ENCODE measurements at places on chromosomes 7 and 10.

DNA sequence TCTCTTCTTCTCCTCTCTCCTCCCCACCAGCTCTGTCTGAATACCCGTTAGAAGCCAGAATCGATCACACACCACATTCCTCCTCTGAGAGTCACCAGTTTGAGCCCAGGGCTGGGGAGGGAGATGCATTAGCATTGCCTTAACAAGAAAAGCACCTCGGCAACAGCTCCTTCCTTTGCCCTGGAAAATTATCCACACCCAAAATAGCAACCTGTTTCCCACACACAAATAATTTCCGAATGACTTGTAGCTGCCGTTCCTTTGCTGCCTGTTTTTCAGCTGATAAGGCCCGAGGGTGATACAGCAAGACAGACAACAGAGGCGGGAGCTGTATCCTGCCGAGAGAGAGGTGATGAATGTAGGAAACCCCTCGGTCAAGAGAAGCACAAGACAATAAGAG, 91.3 kb downstream of the CPXM2 start:
- no peak for DNase-seq

DNA sequence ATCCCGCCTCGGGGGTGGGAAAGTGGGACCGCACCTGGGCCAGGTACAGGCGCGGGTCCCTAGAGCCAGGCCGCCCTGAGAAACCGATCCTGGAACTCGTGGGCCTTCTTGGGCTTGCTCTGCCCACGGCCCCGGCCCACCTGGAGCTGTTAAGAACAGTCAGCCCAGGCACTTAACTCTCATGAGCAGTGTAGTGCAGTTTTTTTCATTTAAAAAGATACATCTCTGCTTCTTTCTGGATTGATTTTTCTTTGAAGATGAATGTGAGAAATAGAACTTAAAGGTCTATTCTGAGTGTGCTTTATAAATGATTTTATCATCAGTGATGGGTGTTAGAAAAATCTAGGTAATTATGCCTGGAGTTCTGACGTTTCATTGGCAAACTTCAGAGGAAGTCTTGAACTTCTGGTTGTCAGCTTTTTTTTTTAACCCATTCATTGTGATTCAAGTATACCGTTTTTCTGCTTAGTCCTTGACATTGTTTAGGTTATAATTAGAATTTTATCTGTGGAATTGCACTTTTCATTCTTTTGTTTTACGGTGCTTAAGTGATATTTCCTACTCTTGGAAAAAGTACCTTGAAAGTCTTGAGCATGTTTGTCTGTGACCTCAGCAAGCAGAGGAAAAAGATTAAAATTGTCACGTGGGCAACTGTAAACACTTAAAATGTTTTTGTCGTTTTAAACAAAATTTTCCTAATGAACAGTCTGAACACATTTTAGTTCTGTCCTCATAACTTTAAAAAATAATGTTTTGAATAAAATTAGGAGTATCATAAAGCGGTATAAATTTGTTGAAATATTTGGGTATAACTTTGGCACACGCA, 906 bp downstream of the CDK1 start:
- peak; percentile 8 for DNase-seq

- DNase-seq = no peak
These were observed 78.2 kb downstream of the MAPK8 start for GRCh38 chr10:48384699-48384982.

- no peak for DNase-seq
These were observed 60.4 kb upstream of the KCNIP2 start for GRCh38 chr10:101903827-101904550.

GRCh38 chr7:38428041-38428440, 154.6 kb upstream of the TARP start:
- no peak for DNase-seq

DNA sequence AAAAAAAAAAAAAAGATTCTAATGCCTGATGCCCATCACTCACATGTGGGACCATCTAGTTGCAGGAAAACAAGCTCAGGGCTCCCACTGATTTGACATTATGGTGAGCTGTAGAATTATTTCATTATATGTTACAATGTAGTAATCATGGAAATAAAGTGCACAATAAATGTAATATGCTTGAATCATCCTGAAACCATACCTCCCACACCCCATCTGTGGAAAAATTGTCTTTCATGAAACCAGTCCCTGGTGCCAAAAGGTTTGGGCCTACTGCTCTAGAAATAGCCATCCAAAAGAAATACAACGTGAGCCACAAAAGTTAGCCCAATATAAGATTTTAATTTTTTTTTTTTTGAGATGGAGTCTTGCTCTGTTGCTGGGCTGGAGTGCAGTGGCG, 265.1 kb downstream of the PRPF18 start:
- no peak for DNase-seq

DNA sequence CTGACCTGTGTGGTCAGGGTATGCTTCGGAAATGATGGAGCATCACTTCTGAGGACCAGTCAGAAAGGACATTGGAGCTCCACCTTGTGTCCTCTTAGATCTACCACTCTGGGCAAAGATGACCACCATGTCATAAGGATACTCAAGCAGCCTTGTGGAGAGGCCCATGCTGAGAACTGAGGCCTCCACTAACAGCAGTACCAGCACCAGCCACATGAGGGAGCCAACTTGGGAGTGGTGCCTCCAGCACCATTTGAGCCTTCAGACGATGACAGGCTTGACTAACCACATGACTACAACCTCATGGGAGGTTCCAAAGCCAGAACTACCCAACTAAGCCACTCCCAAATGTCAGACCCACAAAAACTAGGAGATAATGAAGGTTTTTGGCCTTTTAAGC, 116.0 kb downstream of the NPTX2 start:
- peak; percentile 7 for DNase-seq

DNA sequence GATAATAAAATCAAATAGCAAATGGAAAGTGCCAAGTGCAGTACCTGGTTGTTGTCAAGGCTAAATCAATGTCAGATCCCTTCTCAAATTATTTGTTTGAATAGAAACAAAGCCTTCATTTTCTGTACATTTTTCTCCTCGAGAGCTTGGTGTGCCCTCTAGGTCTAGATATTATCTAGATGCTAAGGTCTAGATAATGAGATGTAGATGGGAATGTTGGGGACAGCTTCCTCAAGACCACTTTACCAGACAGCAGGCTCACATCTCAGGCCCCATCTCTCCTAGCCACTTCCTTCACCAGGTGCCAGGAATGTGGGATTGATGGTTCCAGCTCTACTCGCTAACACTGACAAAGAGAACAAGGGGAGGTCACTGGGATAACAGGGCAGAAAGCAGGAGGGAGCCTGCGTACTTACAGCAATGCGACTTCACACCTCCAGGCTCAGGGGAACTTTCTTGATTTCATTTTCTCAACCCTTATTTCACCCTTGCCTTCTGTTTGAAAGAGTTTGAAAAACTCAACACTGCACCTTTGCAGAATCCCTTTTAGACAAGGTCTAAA, 451.4 kb upstream of the VSTM2A start:
- no peak for DNase-seq

GRCh38 chr7:100489824-100490223, 6.1 kb downstream of the NYAP1 start:
- DNase-seq = peak; percentile 52
